ENCODE measurements at places on chromosomes 2 and 18.

DNA sequence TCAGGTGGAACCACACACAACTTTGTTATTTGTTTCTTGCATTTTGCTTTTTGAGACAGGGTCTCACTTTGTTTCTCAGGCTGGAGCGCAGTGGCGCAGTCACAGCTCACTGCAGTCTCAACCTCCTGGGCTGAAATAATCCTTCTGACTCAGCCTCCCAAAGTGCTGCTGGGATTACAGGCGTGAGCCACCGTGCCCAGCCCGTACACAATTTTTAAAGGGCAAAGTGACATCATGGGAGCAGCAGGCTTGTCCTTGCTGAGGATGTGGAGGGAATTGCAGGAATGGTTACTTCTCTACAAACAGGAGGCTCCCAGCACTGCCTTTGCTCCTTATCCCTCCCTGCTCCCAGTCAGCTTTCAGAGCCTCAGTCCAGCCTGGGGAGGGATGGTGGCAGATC, 355.9 kb upstream of the KLHL29 start:
- no peak for DNase-seq

DNA sequence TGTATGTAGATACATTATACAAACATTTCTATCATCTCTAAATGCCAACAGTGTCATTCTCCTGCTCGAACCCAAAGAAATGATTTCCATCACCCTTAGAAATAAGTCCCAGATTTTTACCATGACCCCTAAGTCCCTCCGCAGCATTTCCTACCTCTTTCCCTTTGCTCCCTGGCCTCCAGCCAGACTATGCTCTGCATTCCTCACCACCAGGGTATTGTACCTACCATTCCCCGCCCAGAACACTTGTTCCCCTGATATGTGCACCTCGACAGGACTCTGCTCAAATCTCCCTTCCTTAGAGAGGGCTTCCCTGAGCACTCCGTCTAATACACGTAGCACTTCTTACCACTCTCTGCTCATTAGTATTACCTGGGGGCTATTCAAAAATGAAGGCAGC, 630.2 kb downstream of the ARHGAP15 start:
- DNase-seq, result no peak

- no peak for DNase-seq
Measured at GRCh38 chr2:154452906-154453493, 245.5 kb upstream of the KCNJ3 start.

GRCh38 chr18:51078026-51078425, 48.0 kb downstream of the SMAD4 start:
- DNase-seq, result no peak

GRCh38 chr2:129329574-129329973, 649.9 kb upstream of the RAB6C start:
- no peak for DNase-seq

DNA sequence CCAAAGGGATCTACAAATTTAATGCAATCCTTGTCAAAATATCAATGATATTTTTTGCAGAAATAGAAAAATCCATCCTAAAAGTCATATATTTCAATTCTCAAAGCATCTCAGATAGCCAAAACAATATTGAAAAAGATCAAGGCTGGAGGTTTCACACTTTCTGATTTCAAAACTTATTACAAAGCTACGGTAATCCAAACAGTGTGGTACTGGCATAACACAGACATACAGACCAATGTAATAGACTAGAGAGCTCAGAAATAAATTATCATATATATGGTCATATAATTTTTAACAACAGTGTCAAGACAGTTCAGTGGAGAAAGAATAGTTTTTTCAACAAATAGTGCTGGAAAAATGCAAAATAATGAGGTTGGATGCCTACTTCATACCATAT, 40.3 kb upstream of the PROKR1 start:
- DNase-seq, result no peak

GRCh38 chr2:64114912-64115277, 29.3 kb downstream of the PELI1 start:
- DNase-seq, result no peak
